IMR-90 (cell line): ENCODE measurements at places on chromosomes 12 and 14.
A peak's percentile ranks its signal among the peaks of the same experiment; 100 is the strongest.

DNA sequence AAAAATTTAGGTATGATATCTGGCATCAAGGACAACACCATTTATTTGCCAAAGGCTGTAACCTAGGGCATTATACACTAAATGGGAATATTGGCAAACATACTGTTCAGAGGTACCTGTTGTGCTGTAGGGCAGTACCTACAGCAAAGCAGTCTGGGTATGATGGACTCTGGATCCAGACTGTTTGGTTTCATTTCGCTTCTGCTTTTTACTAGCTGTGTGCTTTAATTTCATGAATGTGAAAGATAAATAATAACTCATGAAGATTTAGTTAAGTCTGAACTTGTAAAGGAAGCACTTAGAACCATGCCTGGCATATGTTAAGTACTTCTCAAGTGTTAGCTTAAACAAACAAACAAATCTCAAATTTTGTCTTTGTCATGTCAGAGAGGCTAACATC is 17.7 kb upstream of the SLC38A2 start:
- no peak for DNase-seq

GRCh38 chr14:24335461-24336171 is 745 bp upstream of the ADCY4 start:
- DNase-seq, result no peak

DNA sequence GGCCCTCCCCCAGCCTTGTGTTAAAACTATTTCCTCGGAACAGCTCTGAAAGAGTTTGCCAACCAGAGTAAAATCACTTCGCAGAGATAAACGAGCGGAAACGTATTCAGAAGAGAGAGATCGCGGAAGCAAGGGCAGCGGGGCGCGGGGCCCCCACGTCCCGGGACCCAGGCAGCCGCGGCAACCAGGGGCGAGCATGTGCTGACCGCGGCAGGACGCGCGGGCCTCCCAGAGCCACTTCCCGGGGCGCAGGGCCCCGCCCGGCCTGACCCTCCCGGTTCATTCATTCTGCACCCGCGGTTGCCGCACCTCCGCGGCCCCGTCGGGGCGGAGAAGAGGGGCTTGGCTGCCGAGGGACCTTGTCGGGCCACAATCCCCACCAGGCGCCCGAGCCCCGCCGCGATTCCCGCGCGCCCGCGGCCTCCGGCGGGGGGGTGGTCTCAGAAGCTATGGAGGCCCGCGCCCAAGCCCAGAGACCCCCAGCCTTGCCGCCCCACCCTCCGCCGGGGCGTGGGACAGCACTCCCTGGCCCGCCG is 598 bp downstream of the UBE2N start:
- DNase-seq, result peak; percentile 7

DNA sequence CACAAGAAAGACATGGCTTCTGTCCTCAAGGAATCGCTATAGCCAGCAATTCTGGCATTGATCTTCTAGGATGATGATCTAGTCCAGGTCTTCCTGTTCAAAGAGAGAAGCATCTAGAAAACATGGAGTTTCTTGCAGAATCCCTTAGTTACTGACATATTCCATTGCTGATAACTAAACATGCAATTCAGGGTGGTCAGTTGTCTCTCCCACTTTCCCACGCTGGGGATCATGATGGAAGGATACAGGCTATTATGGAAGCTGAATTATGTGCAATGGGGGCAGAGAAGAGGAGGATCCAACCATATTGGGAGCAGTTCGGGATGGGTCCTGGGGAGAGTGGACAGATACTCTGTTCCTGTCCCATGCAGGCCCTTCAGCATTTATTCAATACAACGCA is 9.8 kb upstream of the RPH3A start:
- no peak for DNase-seq

- DNase-seq, result peak; percentile 75
These were observed 2.8 kb downstream of the OLR1 start for GRCh38 chr12:10169104-10169503.

DNA sequence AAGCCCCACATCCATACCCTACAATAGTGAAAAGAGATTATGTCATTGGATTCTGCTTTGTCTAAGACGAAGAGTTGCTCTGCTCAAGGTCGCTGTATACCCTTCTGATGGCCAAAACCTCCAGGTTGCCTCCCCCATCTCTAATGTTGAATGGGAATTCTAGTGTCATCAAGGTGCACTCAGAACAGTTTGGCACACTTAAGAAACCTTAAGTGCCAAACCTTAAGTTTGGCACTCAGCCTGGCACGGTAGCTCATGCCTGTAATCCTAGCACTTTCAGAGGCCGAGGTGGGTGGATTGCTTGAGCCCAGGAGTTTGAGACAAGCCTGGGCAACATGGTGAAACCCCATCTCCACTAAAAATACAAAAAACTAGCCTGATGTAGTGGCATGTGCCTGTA is 1245.6 kb upstream of the SEL1L start:
- no peak for DNase-seq

DNA sequence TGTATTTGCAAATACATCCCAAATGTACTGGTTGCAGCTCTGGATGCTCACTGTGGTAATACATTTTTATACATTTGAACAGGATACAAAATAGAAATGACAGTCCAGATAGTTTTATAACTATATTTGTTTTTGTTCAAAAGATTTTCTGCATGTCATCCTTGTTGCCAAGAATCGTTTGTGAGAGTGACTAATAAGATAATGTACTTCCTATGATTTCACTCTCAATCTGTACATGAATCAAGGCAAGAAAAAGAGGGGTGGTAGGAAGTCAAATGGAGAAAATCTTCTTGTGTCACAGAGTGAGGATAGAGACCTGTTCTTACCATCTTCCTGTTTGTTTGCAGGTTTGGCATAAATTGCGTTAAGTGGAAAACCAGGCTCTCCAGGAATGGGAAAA is 13.9 kb downstream of the ARPC3 start:
- DNase-seq, result peak; percentile 64

GRCh38 chr14:102754370-102755262 is 22.6 kb upstream of the TRAF3 start:
- DNase-seq, result no peak

DNA sequence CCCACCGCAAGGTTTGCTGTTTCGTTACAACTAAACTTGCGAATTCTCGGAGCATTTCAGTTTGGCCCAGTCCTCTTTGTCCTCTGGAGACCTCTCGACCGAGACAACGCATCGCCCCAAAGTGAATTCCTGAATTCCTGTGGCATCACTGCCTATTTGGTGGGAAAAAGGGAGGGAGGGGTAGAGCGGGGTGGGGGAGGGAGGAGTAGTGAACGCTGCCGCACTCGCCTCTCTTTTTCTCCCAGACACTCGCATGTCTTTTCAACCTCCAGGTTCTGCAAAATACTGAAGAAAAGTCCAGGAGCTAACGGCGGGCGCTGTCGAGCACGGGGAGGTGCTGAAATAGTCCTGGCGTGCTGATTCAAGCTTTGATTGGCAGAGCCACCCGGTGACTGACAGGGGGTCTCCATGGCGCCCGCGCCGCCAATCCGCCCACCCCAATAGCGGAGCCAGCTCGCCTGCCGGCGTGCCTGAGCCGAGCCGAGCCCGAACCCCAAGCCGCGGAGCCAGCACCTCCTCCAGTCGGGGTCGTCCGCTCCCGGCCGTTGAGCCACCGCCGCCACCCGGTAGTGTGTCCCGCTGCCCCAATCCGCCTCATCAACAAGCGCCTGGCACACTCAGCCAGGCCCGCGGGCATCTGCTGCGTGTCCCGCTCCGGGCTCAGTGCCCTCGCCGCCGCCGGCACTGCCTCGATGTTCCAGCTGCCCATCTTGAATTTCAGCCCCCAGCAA is at the start of gene SIX6:
TSS of gene SIX6 (plus strand) at position 440 of the 731 bp plus-strand sequence. CDS start at position 693, 253 bp downstream.
- DNase-seq, result peak; percentile 24

DNA sequence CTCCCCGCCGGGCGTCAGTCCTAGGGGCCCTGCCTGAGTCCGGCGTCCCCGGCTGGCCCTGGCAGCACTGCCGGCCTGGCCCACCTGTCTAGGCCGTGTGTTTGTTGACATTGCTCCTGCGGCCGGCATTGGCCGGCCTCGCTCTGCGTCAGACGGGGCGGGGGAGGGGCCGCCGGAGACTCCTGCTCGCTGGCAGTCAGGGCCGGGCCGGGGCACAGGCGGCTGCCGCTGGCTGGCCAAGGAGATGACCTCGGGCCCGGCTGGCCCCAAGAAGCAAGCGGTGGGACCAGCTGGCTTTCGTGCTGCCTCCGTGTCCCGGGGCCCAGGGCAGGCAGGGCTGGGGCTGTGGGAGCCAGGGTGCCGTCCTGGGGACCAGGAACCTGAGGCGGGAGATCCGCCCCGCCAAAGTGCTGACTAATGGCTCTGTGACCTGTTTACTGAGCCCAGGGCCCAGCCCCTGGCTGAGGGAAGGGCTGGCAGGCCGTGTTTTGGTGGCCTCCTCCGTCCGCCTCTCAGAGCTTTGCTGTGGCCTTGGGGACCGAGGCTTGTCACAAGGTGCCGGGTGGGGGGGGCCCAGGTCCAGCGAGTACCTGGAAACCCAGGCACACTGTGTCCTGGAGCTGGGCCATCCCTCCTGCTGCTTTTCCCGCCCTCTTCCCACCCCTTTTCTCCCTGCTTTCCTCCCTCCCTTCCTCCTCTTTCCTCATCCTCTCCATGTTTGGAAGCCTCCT is 1.8 kb downstream of the ULK1 start:
- DNase-seq, result peak; percentile 89

DNA sequence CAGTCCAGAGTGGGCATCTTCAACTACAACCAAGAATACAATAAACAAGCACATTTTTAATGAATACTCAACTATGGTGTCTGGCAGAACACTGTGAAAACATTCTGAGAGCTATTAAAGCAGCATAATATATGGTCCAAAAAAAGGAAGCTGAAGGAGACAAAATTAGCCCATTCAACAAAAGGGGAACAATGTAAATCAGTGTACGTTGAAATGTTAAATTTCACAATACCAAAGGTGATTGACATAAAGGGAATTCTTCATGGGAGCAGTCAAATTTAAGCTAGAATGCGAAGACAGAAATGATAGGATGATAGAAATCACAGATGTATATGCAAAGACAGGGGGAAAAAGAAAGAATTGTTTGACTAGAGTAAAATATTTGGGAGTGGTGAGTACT is 41.3 kb upstream of the SYCP3 start:
- DNase-seq, result no peak

- peak; percentile 1 for DNase-seq
These were observed 35.8 kb upstream of the ERGIC2 start for GRCh38 chr12:29416748-29417147.

GRCh38 chr12:5262450-5262849 is 169.5 kb upstream of the NTF3 start:
- DNase-seq, result peak; percentile 77

DNA sequence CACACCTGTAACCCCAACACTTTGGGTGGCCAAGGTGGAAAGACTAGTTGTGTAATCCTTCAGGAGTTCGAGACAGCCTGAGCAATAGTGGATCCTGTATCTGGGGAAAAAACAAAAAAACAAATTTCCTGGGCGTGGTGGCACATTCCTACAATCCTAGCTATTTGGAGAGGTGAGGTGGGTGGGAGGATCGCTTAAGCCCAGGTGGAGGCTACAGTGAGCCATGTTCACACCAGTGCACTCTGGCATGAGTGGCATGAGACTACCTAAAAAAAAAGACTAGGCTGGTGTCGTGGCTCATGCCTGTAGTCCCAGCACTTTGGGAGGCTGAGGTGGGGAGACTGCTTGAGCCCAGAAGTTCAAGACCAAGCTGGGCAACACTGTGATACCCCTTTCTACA is 17.2 kb downstream of the PTGES3 start:
- no peak for DNase-seq

GRCh38 chr12:19186722-19187661 is 57.5 kb downstream of the PLEKHA5 start:
- peak; percentile 71 for DNase-seq

GRCh38 chr12:19223695-19224094 is 94.2 kb downstream of the PLEKHA5 start:
- peak; percentile 83 for DNase-seq

DNA sequence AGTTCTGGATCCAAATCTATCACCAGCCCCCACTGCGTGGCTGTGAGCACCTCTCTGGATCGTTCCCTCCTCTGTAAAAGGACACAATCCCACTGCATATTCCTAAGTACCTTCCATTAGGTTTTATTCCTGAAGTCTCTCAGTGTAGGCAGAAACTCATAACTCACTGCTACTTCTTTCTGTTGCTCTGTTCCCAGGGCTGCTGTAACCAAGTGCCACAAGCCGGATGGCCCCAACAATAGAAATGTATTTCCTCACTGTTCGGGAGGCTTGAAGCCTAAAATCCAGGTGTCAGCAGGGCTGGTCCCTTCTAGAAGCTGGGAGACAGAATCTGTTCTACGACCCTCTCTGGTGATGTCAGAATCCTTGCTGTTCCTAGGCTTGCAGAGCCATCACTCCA is 24.9 kb downstream of the FOXN3 start:
- DNase-seq, result no peak

GRCh38 chr14:85471744-85472143 is 58.2 kb upstream of the FLRT2 start:
- peak; percentile 94 for DNase-seq

- no peak for DNase-seq
These were observed 306.9 kb downstream of the BCL11B start for GRCh38 chr14:98965076-98965475.

- no peak for DNase-seq
These were observed 121.4 kb upstream of the RAP1B start for GRCh38 chr12:68489273-68489672.

DNA sequence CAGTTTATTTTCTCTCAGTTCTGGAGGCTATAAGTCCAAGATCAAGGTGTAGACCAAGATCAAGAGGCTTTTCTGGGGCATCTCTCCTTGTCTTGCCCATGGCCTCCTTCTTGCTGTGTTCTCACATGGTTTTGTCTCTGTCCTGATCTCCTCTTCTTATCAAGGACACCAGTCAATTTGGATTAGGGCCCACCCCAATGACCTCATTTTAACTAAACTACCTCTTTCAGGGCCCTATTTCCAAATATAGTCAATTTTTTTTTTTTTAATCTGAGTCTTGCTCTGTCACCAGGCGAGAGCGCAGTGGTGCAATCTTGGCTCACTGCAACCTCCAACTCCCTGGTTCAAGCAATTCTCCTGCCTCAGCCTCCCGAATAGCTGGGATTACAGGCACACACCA is 50.8 kb downstream of the TSHR start:
- no peak for DNase-seq

DNA sequence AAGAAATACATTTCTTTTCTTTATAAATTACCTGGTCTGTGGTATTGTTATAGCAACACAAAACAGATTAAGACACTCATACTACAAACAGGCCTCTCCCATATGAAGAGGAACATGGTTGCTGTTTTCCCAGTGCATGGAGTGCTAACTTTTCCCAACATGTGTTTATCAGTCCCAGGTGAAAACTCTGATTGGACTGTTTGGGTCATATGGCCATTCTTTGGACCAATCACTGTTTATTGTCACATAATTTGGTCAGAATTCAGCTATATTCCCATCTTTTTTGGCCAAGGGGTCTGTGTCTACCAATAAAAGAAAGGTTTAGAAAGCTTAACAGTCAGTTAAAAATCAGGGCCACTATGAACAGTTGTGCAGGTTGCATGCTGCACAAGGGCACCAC is 35.4 kb upstream of the CCDC60 start:
- DNase-seq, result no peak

DNA sequence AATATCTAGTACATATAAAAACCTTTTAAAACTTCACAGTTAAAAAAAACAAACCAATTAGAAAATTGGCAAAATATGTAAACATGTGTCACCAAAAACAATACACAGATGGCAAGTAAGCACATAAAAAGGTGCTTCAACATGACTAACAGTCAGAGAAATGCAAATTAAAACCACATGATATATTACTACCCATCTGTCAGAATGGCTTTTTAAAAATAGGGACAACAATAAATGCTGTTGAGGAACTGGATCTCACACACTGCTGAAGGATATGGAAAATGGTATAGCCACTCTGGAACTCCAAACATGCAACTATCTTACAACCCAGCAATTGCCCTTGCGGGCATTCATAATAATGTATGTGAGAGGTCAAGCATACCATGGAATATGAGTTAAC is 1153.6 kb downstream of the FLRT2 start:
- no peak for DNase-seq

GRCh38 chr12:180445-180844 is 33.5 kb downstream of the SLC6A12 start:
- DNase-seq, result peak; percentile 58
